ENCODE measurements at places on chromosomes 2 and 18. TPM values are rescaled to one million over a fixed set of nuclear protein-coding genes. Genes with fewer than 3 reads are reported as not detected.

- peaks cover 2% of the 10 kb centered on the region for H3K27me3 ChIP-seq
- no peak overlapping the region for H3K4me3 ChIP-seq
- H3K4me1 ChIP-seq, result no peaks in the 10 kb centered on the region
- DNase-seq, result no peak
- no peak overlapping the region for H3K27ac ChIP-seq
Measured at GRCh38 chr18:24470805-24471204, 10.4 kb downstream of the HRH4 start.

- no peak overlapping the region for H3K4me3 ChIP-seq
- no peaks in the 10 kb centered on the region for H3K36me3 ChIP-seq
- no peak overlapping the region for H3K27ac ChIP-seq
- no peaks in the 10 kb centered on the region for H3K4me1 ChIP-seq
- H3K27me3 ChIP-seq, result peaks cover 2% of the 10 kb centered on the region
Measured at GRCh38 chr18:10838553-10838952, 310.8 kb downstream of the PIEZO2 start.

DNA sequence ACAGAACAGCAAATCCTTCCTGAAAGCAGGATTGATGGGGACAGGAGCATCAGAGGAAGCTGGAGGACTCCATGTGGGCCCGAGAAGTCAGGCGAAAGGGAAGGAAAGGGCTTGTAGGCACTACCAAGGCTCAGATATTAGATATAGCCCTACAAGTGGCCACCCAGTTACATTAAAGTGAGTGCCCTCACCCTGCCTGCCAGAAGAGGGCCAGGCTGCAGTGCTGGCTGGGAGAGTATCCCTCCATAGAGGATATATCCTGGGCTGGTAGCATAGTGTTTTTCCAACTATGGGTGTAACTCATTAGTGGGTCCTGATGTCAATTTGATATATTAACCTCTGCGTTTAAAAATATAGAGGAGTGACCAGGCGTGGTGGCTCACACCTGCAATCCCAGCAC is 285.2 kb downstream of the MYCN start:
- DNase-seq, result no peak
- H3K27me3 ChIP-seq, result peaks cover 2% of the 10 kb centered on the region
- no peak overlapping the region for H3K4me3 ChIP-seq
- no peaks in the 10 kb centered on the region for H3K36me3 ChIP-seq
- no peak overlapping the region for H3K27ac ChIP-seq

GRCh38 chr18:31070206-31070605 is 27.7 kb upstream of the DSC3 start:
- no peak for DNase-seq
- H3K36me3 ChIP-seq, result no peaks in the 10 kb centered on the region
- no peak overlapping the region for H3K4me3 ChIP-seq

DNA sequence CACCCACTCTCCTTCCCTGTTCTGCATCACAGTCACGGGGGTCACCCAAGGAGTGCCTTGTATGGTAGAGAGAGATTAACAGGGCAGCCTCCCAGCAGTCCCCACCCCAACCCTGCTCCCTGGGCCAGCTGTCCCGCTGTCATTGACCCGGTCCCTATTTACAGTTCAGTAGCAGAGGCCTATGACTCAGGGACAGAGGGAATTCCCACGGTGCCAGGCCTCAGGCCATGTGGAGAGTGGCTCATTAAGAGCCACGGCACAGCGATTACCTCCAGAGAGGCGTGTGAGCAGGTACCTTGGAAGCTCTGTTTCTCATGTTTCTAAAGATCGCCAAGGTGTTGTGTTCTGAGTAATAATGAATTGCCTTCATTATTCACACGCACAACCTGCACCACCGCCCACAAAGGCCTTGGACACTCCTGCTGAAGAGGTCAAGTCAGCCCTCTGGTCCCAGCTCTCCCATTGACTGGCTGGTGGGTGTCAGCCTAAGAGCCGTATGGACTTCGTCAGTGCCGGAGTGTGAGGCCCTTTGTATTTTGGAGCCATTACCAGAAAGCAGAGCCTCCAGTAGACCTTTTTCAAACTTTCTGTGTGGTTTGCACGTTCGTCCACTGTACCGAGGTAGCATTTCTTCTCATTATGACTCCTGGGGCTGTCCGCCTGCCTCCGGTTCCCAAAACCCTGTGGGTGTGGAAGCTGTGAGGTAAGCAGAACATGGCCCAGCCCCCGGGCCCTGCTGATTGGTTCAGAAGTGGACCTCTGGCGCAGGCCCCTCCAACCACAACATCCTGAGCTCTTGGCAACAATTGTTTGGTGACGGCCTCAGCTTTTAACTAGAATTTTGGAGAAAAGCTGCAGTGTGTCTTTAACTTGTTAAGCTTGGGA is 47.0 kb downstream of the SERTAD2 start:
- peak overlapping the region; percentile 78 for H3K27ac ChIP-seq
- peak overlapping the region; percentile 78 for H3K4me3 ChIP-seq
- no peaks in the 10 kb centered on the region for H3K36me3 ChIP-seq
- H3K4me1 ChIP-seq, result peaks cover 34% of the 10 kb centered on the region
- DNase-seq, result peak; percentile 69

- H3K36me3 ChIP-seq, result no peaks in the 10 kb centered on the region
- no peak for DNase-seq
- no peaks in the 10 kb centered on the region for H3K27me3 ChIP-seq
- no peak overlapping the region for H3K27ac ChIP-seq
- H3K4me3 ChIP-seq, result no peak overlapping the region
Measured at GRCh38 chr2:15084826-15085489, 452.4 kb downstream of the LRATD1 start.

DNA sequence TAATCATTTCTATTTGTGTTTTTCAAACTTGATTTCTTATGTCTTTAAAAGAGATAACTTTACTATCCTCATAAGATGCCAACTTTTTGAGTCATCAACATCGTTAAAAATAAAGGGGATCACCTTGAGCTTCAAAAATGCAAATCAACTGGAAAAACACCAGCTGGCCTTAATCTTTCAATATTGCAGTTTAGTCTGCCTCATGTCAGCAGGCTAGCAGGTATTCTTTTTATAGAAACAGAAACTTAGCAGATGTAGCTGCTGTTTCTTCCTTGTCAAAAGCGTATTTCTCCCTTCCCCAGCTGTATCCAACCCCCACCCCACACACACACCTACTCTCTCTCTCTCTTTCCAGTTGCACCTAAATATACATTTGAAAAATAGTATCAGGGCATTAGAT is 154.1 kb upstream of the ZNF804A start:
- H3K27ac ChIP-seq, result no peak overlapping the region
- no peak for DNase-seq
- H3K27me3 ChIP-seq, result no peaks in the 10 kb centered on the region
- H3K4me3 ChIP-seq, result no peak overlapping the region

DNA sequence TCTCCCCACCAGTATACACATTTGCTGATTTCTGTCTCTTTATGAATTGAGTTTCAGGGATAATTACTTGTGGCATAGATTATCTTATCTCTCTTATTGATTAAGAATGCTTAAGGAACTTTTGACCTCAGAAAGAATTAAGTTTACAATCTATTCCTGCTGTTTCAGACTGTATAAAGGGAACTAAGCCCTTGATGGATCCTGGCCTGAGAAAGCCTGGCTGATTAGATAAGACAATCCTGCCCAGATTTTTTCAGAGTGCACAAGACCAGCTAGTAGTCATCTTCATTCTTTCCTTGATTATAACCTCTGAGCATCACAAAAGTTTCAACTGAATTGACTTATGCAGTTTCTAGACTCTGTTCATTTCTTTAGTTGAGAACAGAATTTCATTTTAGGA is 22.7 kb upstream of the TFPI start:
- H3K27ac ChIP-seq, result no peak overlapping the region
- no peaks in the 10 kb centered on the region for H3K36me3 ChIP-seq
- no peak overlapping the region for H3K4me3 ChIP-seq

DNA sequence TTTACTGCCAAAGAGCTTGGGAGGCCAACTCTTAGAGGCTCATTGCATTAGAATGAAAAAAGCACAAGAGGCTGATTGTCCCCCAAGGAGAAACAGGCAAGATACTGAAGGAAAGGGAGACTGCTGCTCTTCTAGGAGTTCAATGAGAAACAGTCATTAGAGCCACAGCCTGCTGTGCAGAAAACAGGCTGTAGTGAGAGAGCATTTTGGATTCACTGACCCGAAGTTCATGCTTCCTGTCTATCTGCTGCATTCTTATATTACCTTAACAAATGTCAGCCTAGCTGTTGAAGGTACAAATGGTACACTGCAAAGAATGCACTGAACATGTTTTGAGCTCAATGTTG is 423.3 kb downstream of the SETBP1 start:
- no peaks in the 10 kb centered on the region for H3K27me3 ChIP-seq
- no peak overlapping the region for H3K27ac ChIP-seq
- H3K4me1 ChIP-seq, result peaks cover 3% of the 10 kb centered on the region
- H3K4me3 ChIP-seq, result peak overlapping the region; percentile 62
- H3K36me3 ChIP-seq, result no peaks in the 10 kb centered on the region

- H3K27me3 ChIP-seq, result no peaks in the 10 kb centered on the region
- no peaks in the 10 kb centered on the region for H3K4me1 ChIP-seq
- no peak overlapping the region for H3K4me3 ChIP-seq
- H3K36me3 ChIP-seq, result no peaks in the 10 kb centered on the region
Measured at GRCh38 chr2:16167870-16168426, 227.6 kb downstream of the MYCN start.

- H3K27me3 ChIP-seq, result peaks cover 4% of the 10 kb centered on the region
- H3K27ac ChIP-seq, result no peak overlapping the region
- H3K36me3 ChIP-seq, result no peaks in the 10 kb centered on the region
- H3K4me3 ChIP-seq, result no peak overlapping the region
Measured at GRCh38 chr2:226643030-226643945, 156.3 kb downstream of the IRS1 start.

DNA sequence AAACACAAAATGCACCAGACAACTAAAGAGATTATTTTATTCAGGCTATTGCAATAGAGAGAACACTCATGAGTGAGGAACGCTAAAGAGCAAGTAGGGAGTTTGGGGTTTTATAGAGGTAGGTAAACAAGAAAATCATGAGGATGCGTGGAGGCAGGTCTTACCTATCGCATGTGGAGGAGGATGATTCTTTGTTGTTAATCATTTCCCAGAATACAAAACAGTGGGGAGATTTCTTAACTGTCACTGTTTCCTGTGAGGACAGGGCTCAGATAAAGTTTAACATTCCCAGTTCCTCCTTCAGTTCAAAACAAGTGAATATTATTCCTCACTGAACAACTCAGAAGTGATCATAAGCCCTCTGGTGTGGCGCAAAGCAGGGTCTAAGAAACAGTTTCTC is 156.1 kb upstream of the MGAT5 start:
- H3K36me3 ChIP-seq, result no peaks in the 10 kb centered on the region
- H3K4me3 ChIP-seq, result no peak overlapping the region
- H3K27ac ChIP-seq, result no peak overlapping the region
- H3K4me1 ChIP-seq, result peaks cover 5% of the 10 kb centered on the region
- H3K27me3 ChIP-seq, result no peaks in the 10 kb centered on the region

- no peak overlapping the region for H3K27ac ChIP-seq
- peaks cover 7% of the 10 kb centered on the region for H3K27me3 ChIP-seq
- H3K4me1 ChIP-seq, result no peaks in the 10 kb centered on the region
- H3K36me3 ChIP-seq, result no peaks in the 10 kb centered on the region
- no peak overlapping the region for H3K4me3 ChIP-seq
Measured at GRCh38 chr2:205463466-205464025, 218.8 kb upstream of the NRP2 start.

DNA sequence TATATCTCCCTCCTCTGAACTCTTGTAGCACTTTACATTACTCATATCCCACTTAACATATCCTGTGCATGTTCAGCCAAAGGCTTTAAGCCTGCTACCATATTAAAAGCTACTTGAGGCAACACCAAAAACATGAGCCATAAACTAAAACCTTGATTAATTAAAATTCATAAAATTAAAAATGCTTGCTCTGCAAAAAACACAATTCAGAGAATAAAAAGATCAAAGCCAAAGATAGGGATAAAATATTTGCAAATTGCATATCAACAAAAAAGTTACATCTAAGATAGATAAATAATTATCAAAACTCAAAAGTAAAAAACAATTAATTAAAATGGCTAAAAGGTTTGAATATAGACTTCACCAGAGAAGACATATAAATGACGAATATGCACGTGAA is 495.4 kb upstream of the PIK3C3 start:
- H3K36me3 ChIP-seq, result no peaks in the 10 kb centered on the region
- no peaks in the 10 kb centered on the region for H3K4me1 ChIP-seq
- no peaks in the 10 kb centered on the region for H3K27me3 ChIP-seq
- DNase-seq, result no peak
- no peak overlapping the region for H3K27ac ChIP-seq

DNA sequence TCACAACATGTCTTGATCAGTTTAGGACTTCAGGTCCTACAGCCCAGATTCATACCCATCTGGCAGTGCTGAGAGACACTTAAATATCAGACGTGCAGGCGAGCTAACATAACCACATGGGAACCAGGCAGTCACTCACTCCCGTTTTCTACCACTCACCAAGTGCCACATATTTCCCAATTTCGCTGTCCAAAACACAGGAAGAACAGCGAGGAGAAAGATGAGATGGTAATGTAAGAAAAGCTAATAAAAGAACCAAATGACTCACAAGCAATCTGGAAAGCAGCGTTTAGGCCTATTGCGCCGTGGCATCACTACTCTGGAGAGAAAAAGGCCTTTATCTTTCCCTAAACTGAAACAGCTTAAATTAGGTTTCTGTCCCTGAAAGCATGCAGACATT is 647.8 kb upstream of the SLC39A10 start:
- no peak overlapping the region for H3K4me3 ChIP-seq
- H3K4me1 ChIP-seq, result no peaks in the 10 kb centered on the region
- no peaks in the 10 kb centered on the region for H3K36me3 ChIP-seq
- no peak for DNase-seq
- no peaks in the 10 kb centered on the region for H3K27me3 ChIP-seq

DNA sequence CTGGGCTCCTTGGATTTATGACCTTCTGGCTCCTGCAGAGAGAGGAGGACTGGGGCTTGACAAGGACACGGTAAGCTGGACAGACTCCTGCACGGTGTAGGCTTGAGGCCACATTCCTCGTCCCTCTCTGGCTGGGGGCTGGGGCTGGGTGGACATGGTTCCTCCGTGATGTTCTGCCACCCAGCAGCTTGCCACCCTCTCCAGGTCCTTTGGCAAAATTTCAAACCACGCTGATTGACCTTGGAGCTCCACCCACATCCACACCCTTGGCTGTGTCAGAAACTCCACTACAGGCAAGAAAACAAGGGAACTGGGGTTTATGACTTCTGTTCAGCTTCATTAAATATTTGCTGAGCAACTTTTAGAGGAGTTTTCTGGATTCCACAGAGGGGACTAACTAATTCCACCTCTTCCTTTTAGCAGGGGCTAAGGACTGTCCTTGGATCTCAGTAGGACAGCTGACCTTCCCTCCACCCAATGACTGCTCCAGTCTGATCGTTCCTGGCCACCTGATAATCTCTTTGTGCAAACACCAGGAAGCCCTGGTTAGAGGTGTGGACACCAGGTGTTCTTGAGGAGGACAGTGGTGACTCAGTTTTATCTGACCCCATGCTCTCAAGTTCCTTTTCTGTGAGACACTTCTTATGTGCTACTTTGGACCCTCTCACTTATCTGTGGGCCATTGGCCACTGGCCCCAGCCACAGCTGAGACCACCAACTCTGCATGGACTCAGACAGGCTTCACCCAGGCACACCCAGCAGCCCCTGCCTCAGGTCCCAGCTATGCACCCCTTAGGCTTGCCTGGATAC is 29.3 kb downstream of the GPR55 start:
- H3K36me3 ChIP-seq, result no peaks in the 10 kb centered on the region
- H3K4me1 ChIP-seq, result peaks cover 46% of the 10 kb centered on the region
- DNase-seq, result peak; percentile 12

GRCh38 chr2:207727261-207727660 is 15.8 kb downstream of the CCNYL1 start:
- DNase-seq, result no peak
- no peaks in the 10 kb centered on the region for H3K27me3 ChIP-seq
- peak overlapping the region; percentile 56 for H3K27ac ChIP-seq
- peaks cover 39% of the 10 kb centered on the region for H3K4me1 ChIP-seq
- peaks cover 23% of the 10 kb centered on the region for H3K36me3 ChIP-seq
- H3K4me3 ChIP-seq, result peak overlapping the region; percentile 33

CNDP1 gene
- 0.33 TPM for total RNA-seq

CDC42EP3 gene
- 33.2 TPM for total RNA-seq

All from activated B cell treated with CpG ODN at 0.5 μM for 24 hours (primary cell).